Naive thymus-derived CD8-positive, alpha-beta T cell (primary cell): ENCODE measurements at places on chromosomes 3 and 15.

- DNase-seq = no peak
Measured at GRCh38 chr15:85795337-85796305, 896 bp upstream of the KLHL25 start.

DNA sequence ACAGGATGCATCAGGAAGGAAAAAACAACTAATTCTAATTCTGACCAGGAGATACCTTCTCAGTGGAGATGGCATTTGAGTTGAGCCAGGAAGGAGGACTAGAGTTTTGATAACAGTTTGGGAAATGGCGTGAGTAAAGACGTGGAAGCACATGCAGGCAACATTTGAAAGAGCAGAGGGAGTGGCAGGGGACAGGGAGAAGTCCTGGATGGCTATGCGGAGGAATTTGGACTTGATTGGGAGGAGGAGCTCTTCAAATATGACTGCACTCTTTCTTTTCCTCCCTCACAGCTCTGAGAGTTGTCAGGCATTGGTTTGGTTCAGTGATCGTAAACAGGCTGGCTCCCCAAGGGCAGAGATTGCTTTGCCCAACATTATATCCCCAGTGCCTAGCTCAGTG, 84.0 kb upstream of the LIMD1 start:
- DNase-seq = no peak

- DNase-seq = no peak
Measured at GRCh38 chr15:29920515-29920914, 98.2 kb upstream of the TJP1 start.

DNA sequence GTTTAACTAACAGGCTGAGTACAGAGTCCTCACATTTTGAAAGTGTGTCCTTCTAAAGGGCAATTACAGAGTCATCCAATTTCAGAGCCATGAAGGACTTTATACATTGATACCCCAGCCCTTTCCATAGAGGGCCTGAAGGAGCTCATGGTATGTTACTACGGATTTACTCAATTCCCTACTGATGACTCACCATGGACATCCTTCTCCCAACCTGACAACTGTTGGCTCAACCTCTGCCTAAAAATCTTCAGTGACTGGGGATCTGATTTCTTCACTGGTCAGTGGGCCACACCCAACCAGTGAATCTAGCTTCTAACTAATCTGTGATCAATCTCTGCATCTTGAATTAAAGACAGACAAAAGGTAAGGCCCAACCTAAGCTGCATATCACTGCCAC, 963.4 kb upstream of the CFAP20DC start:
- no peak for DNase-seq

DNA sequence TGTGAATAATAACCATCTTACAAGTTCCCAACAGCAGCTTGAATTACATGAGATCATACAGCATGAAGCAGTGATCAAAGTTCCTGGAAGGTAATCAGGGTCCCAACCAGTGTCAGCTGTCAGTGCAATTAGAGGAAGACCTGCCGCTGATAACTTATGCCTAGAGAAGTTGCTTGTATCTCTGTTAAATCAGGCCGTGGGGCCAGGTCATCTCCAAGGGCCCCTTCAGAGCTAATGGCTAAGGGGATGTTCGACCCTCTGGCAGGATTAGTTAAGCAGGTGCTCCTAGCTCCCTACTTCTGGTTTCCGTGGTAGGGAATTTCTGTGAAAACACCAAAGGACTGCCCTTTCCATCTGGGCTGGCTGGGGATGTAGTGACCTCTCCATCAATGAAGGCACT, 251.0 kb downstream of the FAM43A start:
- DNase-seq = no peak

GRCh38 chr3:71779674-71780377, 5.1 kb downstream of the PROK2 start:
- DNase-seq = no peak

- DNase-seq = no peak
Measured at GRCh38 chr3:39879581-39879980, 70.2 kb downstream of the MYRIP start.

DNA sequence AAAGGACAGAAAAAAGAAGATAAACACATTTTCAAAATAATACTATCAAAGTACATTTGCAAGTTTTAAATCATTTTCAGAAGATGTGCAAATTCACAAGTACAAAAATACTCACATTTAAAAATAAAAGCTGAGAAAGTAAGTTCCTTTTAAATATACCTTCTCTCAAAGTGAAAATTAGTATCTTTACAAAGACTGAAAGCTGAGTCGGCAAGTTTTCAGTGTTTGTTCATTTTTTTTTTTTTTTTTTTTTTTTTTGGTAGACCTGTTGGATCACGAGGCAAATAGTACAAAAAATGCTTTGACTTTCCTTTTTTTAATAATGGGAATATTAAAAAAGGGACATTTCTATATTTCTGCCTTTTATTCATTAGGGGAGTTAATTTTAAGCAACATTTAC, 317.8 kb downstream of the LSAMP start:
- DNase-seq = no peak

DNA sequence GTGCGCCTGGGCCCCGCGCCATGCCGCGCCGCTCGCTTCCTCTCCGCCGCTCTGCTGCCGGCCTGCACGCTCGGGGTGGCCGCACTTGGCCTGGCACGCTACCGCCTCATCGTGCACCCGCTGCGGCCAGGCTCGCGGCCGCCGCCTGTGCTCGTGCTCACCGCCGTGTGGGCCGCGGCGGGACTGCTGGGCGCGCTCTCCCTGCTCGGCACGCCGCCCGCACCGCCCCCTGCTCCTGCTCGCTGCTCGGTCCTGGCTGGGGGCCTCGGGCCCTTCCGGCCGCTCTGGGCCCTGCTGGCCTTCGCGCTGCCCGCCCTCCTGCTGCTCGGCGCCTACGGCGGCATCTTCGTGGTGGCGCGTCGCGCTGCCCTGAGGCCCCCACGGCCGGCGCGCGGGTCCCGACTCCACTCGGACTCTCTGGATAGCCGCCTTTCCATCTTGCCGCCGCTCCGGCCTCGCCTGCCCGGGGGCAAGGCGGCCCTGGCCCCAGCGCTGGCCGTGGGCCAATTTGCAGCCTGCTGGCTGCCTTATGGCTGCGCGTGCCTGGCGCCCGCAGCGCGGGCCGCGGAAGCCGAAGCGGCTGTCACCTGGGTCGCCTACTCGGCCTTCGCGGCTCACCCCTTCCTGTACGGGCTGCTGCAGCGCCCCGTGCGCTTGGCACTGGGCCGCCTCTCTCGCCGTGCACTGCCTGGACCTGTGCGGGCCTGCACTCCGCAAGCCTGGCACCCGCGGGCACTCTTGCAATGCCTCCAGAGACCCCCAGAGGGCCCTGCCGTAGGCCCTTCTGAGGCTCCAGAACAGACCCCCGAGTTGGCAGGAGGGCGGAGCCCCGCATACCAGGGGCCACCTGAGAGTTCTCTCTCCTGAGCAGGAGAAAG, 951 bp downstream of the GPR62 start:
- peak; percentile 53 for DNase-seq

DNA sequence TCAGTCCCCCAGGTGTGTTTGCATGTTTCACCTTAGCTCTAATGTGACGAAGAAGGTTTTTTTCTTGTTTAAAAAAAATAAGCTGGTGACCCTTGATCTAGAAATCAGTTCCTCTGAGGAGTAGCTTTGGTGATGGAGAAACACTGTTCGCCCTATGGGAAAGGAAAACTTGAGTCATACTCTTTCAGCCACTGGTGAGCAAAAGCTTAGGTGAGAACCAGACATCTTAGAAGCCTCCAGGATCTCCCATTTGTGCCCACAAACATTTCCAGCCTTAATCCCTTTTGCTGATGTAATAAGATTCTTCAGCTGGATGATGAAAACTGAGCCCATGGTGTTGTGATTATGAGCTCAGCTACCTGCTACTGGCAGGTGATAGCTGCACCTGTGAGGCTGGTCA, 37.8 kb downstream of the SLC27A2 start:
- no peak for DNase-seq

- no peak for DNase-seq
Measured at GRCh38 chr15:46301291-46301690, 666.5 kb downstream of the SQOR start.

GRCh38 chr15:90823455-90823974, 44.9 kb upstream of the FURIN start:
- no peak for DNase-seq

- DNase-seq = no peak
Measured at GRCh38 chr3:15050405-15051092, 14.6 kb downstream of the MRPS25 start.

DNA sequence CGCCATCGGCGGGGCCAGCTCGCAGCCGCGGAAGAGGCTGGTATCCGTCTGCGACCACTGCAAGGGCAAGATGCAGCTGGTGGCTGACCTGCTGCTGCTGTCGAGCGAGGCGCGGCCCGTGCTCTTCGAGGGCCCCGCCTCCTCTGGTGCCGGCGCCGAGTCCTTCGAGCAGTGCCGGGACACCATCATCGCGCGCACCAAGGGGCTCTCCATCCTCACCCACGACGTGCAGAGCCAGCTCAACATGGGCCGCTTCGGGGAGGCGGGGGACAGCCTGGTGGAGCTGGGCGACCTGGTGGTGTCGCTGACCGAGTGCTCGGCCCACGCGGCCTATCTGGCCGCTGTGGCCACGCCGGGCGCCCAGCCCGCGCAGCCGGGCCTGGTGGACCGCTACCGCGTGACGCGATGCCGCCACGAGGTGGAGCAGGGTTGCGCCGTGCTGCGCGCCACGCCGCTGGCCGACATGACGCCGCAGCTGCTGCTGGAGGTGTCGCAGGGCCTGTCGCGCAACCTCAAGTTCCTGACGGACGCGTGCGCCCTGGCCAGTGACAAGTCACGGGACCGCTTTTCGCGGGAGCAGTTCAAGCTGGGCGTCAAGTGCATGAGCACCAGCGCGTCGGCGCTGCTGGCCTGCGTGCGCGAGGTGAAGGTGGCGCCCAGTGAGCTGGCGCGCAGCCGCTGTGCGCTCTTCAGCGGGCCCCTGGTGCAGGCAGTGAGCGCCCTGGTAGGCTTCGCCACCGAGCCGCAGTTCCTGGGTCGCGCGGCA, 1.8 kb downstream of the TLNRD1 start:
- DNase-seq = no peak

GRCh38 chr3:78079514-78079913, 1039.6 kb downstream of the ROBO2 start:
- no peak for DNase-seq

DNA sequence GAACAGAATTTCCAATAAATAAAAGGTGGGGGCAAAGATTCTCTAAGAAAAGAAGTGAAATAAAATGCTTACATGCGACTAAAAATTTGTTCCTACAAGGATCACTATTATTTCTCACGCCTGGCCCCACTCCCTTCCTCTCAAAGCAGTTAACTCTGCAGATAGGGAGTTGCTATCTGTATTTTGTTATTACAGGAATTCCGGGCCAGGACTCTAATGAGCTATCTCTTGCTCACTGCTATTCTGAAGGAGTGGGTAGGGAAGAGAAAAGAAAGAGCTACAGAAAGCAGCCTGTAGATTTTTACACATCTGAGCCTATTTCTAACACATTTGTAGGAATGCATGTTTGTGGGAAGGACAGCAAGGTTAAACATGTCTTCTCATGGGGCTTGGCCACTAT, 140.4 kb downstream of the PCCB start:
- no peak for DNase-seq

DNA sequence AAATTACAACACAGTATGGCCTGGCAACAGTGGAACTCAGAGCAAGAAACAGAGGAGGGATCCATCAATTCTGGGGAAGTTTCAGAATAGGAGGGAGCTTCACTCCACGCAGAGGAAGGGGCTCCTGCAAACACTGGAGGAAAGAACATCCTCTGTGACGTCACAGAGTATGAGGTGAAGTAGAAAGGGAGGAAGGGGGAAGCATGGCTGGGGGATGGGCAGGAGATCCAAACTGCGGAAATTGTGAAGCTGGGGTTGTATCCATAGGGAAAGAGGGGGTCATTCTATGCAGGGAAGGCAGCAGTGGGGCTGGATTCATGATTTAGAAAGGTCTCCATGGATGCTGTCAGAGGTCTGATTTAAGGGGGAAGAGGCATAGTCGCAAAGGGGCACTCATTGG, 8.3 kb upstream of the SCN10A start:
- no peak for DNase-seq

DNA sequence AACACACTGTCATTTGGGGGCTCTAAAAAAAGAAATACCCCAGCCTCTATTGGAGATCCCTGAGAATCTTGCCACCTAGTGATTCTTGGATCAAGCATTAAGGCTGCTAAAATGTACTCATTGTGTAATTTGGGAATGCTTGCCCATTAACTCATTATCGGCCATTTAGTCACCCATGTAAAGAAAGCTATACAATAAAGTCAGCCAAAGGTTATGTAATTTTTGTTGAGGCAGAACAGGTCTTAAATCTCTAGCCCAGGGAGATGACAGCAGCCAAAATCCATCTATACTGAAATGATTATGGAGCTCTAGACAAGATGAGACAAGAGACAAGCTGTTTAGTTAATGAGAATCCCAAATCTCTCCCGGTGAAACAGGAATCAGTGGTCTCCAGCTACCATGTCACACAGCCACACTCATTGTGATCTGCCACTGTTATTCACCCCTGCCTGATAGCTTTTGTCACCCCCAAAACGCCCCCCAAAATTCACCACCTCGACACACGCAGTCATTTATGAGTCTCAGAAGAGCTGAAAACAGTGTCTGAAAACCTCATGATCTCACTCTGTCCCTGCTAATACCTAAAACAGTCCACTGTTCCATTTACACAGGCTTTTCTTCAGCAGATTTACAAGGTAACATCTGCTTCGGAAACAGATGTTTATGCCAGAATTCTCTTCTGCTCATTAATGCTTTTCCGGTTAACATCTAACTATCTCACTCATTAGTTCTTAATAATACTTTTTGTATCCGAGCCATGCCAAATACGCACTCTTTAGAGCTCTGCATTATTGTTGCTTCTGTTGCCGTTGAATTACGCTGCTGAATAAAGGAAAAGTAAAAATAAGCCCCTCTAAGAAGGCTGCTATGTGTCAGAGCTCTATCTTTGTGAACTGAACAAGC, 138.5 kb downstream of the RORA start:
- no peak for DNase-seq

DNA sequence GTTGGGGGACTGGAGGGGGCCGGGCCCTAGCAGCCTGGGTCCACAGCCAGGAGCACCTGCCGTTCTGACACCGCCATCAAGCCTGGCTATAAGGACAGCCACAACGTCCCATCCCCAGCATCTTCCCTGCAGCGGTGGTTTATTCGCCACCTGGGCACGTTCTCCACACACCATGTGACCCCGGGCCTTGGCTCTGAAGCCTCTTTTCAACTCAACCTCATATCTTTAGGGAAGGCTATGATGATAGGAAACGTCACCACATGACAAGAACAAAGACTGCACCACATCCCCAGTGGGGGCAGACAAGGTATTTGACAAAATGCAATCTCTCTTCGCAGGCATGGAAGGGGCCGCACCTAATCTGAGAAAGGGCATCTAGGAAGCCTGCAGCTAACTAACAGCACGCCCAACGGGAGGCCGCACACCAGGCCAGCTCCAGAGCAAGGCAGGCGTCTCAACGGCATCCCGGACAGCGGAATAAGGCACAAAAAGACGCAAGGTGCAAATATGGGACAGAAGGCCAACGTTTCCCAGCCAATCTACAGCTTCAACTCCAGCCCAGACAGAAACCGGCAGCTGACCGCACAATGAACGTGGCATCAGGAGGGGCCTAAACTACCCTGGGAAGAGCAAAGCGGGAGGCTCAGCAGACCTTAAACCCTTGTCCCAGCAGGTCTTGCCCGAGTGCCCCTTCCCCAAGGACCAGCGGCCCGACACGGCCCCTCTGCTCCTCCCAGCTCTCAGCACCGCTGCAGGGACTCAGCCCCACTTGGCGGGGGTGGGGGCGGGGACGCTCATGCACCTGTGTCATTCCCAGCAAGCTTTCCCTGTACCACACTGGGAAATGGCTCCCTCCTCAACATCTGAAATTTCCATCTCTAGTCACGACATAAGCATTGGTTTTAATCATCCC, 41.9 kb downstream of the NIPA2 start:
- no peak for DNase-seq

- no peak for DNase-seq
Measured at GRCh38 chr3:67048067-67048714, 50.1 kb downstream of the KBTBD8 start.
